ENCODE measurements at places on chromosomes 3 and 15.

DNA sequence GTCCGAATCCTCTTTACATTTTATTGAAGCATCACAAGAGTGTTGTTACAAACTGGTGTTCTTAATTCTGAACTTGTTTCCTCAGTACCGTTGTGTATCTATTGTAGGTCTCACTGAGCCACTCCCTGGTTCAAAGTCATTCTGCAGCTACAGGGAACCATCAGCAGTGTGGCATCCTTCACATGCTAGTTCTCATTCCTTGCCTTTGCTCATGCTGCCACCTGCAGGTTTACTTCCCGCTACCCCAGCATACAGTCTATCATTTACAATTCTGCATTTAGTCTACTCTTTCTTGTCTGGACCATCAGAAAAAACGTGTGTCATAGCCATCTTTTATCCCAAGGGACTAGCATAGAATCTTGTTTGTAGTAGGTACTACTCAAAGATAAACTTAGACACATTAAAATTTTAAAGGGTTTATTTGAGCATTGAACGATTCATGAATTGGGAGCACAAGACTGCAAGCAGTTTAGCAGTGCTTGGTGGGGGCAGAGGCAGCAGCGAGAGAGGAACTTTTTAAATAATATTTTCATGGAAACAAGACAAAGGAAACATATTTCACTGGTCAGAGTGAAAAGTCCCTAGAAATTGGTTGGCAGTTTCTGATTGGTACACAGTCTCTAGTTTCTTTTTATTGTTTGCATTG is 402.1 kb downstream of the CADM2 start:
- no peak for DNase-seq

DNA sequence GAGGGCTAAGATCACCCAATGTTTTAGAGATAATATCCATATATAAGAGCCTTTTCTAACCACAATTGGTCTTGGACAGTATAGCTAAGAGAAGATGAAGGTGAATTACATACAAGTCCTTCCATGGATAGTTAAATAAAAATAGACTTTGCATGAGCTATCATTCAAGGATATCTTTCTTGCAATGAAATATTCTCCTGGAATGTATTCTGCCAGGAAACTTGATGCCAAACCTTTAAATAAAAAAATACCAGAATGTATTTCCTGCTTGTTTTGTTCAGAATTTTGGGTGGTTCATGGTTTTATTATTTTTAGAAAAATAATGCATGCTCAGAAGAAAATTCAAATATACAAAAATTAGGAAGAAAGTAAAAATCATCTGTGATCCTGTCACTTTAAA is 88.8 kb upstream of the PPIB start:
- DNase-seq, result no peak

DNA sequence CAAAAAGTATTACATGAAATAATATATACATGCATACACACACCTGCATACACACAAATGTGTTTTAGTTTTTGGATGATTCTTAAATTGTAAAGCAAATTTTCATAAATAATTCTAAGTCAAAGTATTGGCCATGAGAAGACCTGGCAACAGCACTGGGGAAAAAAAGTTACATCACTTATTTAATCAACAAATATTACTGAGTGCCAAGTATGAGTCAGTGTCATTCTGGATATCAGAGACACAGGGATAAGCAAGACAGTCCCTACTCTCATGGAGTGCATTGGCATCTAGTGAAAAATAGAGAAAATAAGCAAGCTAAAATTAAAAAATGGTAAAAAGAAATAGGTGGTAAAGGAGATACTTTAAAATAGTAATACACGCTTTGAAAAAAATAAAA is 29.4 kb upstream of the GUCA1C start:
- no peak for DNase-seq

DNA sequence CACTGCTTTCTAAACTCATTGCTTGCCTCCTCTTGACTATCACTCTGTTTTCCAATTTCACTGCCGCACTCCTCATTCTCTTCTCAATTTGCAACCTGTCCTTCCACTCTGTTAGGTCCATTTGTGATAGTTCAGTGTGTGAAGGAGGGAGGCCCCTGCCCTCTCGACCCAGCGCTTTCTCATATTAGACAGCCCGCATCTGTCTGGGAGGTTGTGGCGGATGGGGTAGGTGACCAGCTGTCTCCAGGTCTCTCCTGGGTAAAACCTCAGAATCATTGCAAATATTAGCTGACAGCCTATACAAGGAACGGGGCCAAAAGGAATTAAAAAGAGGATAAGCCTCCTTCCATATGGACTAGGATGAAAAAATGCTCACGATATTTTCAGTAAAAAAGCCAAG is 358.3 kb downstream of the SHQ1 start:
- DNase-seq, result no peak

- DNase-seq, result no peak
These were observed 222.3 kb upstream of the EIF1B start for GRCh38 chr3:40086890-40087883.

- DNase-seq, result no peak
These were observed 449.9 kb upstream of the NAALADL2 start for GRCh38 chr3:174409086-174409743.

- no peak for DNase-seq
These were observed 77.1 kb upstream of the FNDC3B start for GRCh38 chr3:171962137-171962720.

DNA sequence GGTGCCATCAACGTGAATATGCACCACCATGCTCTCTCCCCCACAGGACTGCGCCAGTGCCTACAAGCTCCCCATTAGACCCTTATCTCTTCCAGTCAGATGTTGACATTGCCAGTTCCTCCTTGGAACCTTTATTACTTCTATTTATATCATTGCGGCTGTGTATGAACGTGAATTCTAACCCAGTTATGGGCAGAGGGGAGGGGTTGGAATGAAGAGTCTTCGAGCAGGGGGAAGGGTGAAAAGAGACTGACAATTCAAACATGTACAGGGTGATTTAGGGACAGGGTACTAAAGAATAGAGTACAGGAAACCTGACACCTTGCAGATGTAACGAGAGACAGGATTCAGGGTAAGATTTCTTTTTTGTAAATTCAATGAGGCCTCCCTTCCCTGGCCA is 41.8 kb upstream of the ST6GAL1 start:
- DNase-seq, result no peak

DNA sequence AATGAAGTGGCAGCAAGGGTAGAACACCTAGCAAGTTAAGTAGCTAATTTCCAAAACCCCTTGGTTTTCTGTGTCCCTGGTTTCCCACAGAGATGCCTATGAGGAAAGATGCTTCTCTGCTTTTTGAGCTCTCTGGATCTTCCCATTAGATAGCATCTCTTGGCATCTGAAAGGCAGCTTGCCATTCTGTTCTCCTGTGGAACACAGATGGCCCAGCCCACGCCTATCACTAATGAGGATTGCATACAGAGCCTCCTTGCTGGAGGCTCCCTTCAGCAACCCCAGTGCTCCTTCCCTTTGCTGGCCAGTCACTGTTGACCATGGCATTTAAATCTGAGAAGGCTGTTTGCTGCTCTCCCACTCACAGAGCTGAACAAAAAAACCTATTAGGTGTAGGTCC is 34.4 kb upstream of the ETV5 start:
- no peak for DNase-seq

DNA sequence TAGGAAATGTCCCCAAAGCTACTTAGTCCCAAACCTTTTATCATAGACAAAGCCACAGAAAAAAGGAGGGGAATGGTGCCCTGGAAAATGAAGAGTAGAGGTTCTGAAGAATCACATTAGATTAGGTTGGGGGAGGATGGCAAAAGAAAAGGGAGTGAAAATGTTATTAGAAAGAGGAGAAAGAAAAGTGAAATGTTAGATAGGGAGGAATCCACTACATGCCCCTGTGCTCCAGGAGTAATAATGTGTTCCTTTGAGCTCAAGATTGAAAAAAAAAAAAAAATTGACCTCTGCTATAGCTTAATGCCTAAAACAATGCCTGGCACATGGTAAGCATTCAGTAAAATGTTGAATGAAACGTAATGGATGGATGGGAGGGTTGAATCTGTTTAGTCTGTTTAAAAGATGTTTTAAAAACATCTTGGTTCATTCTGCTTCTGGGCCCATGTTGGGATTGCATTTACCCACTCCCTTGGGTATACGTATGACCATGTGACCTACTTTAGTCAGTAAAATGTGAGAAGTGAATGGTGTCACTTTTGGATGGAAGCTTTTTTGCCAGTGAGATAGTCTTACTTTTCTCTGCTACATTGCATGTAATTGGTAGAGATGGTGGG is 19.0 kb downstream of the MAPK6 start:
- no peak for DNase-seq

DNA sequence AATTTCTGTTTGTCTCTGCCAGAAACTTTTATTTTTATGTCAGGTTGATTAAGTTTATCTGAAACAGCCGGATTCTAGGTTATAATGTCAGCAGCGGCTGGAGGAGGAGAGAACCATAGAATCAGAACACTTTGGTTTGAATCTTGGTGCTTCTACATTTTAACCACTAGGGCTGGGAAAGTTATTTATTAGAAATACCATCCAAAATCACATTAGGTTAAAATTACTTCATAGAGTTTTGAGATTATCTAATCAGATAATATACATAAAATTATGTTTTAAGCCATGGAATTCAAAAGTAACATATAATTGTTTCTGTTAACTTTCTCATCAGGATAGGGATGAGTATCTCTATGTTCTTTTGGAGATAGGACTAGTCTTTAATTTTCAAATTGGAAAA is 502.9 kb downstream of the ROBO1 start:
- DNase-seq, result no peak

DNA sequence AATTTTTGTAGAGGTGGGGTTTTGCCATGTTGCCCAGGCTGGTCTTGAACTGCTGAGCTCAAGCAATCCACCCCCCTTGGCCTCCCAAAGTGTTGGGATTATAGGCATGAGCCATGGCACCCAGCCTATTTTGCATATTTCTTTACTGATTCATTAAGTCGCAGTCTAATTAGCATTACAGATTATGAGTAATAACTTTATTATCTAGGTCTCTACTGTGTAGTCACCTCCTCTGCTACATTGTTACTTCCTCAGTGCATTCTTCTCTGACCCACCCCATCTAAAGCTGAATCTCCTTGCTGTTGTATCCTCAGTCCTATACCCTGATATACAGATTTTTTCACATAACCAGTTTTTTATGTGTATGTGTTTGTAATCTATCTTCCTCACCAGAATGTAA is 61.7 kb downstream of the TFDP2 start:
- DNase-seq, result no peak

Measured in cortex of kidney (tissue), 1 donor.